ENCODE measurements at places on chromosomes 2 and 18.

DNA sequence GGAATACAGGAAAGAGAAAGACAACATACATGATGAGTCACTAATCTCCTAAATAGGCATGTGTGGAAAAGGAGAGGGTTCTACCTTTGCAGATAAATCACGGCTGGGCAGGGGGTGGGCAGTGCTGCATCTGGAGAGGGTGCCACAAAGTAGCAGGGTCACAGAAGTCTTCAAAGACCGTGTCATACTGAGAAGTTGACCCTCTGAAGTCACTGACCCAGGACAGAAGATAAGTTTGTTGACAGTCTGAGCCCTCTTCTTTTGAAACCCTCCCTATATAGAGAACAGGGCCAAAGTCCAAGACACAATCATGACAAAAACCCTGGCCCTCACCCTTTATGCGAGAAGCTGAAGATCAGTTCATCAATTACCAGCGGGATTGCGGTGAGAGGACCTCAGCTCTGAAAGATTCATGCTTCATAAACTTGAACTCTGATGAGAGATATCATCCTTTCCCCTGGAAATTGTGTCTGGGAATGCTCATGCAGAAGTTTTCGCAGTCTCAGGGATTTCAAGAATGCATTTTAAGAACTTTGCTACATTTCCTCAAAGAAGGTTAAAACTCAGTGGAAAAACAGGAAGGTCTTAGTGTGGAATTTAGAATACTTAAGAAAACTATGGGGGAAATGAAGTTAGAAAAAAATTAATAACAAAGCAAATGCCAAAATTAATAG, 129.5 kb downstream of the FAM124B start:
- no peak for DNase-seq

DNA sequence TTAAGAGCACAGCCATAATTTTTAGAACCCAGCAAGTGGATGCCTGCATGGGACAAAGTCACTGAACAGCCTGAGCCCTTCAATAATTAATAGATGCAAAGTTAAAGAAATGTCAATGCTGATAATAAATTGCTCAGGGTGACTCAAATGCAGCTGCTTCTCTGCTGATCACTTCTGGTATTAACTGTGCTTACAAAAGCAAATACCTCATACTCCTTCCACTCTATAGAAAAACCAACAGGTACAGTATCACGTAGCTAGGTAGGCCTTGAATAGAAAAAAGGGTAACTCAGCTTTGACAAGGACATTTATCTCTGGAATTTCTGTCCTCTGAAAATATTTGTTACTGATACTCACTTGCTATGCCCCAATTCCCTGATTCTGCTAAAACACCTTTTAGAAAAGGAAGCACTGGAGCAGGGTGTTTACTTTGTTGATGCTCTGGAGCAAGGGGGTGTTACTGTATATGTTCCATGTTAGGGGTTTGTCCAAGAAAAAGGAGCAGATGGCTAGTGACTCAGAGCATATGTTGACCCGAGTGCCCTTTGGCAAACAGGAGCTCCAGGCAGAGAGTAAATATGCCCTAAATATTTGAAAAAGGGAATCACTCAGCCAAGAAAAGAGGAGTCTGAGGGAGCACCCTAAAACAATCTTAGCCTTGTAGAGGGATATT, 59.1 kb upstream of the RTN4 start:
- peak; percentile 85 for DNase-seq

GRCh38 chr2:42246562-42246961, 77.4 kb downstream of the EML4 start:
- no peak for DNase-seq

GRCh38 chr2:70078384-70078783, 8.9 kb upstream of the PCBP1 start:
- DNase-seq: no peak

DNA sequence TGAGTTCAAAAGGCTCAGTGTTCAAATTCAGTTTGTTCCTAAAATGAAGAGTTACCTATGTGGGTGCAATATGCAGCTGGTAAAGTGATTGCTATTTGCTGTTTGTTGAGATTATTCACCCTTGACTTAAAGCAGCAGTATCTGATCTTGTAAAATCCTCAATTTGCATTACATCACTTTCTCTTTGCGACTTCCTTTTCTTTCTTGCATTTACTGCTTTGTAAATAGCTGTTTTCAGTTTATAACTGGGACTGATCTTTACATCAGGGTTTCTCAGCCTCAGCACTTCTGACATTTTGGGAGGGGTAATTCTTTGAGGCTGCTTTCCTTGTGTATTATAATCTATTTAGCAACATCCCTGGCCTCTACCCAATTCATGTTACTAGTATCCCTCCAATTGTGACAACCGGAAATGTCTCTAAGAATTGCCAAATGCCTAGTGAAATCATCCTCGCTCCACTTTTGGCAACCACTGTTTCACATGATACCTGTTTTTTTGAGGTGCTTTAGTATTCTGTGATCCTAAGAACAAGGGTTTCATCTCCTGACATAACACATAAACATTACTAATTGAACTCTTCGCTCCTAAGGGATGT, 12.1 kb upstream of the ERCC3 start:
- DNase-seq: no peak

GRCh38 chr2:4976407-4976806, 715.8 kb upstream of the SOX11 start:
- no peak for DNase-seq

GRCh38 chr2:175063741-175064140, 58.6 kb upstream of the CHN1 start:
- no peak for DNase-seq

DNA sequence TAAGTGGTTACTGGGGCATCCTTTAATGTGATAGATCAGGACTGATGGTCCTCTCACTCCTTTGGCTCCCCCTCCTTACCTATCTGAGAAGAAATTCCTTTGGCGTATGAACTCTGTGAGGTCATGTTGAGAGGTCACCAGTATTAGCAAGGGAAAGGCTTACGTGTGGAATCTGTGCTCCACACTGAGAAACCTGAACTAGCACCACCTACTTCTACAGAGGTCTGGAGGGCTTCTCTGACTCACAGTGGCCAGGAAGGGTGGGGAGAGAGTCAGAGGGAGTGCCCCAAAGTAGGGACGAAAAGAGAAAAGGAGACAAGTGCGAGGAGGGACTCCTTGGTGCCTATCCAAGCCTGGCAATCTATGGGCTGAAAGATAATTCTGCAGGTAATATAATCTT, 348.6 kb downstream of the TNS1 start:
- DNase-seq: no peak

Data from HS-5 (cell line).